Naive B cell (primary cell): ENCODE measurements at places on chromosomes 4 and X. TPM values are rescaled to one million over a fixed set of nuclear protein-coding genes. Genes with fewer than 3 reads are reported as not detected.

DCAF4L1 gene
- polyA plus RNA-seq: not detected

NCAPG gene
- 0.40 TPM for polyA plus RNA-seq

MMRN1 gene
- 3.0 TPM for polyA plus RNA-seq

CPZ gene
- polyA plus RNA-seq: not detected

HERC6 gene
- polyA plus RNA-seq: 10.0 TPM

SSX3 gene
- polyA plus RNA-seq: not detected

TIGD4 gene
- polyA plus RNA-seq: 0.09 TPM

SYN1 gene
- polyA plus RNA-seq: not detected

PHEX gene
- 0.16 TPM for polyA plus RNA-seq

SSX4B gene
- polyA plus RNA-seq: not detected

NAP1L5 gene
- polyA plus RNA-seq: 1.8 TPM

PPEF2 gene
- not detected for polyA plus RNA-seq

TFE3 gene
- 6.0 TPM for polyA plus RNA-seq

PLXNA3 gene
- 1.4 TPM for polyA plus RNA-seq

PPARGC1A gene
- not detected for polyA plus RNA-seq

GATA1 gene
- polyA plus RNA-seq: not detected

GABRG1 gene
- polyA plus RNA-seq: not detected

SMIM10 gene
- polyA plus RNA-seq: 1.5 TPM

EIF1AX gene
- polyA plus RNA-seq: 60.6 TPM

MAOB gene
- polyA plus RNA-seq: not detected

PCDH19 gene
- polyA plus RNA-seq: not detected

SERTM2 gene
- polyA plus RNA-seq: not detected

RAB41 gene
- not detected for polyA plus RNA-seq

SMR3A gene
- not detected for polyA plus RNA-seq

ASB5 gene
- polyA plus RNA-seq: not detected

PDE5A gene
- polyA plus RNA-seq: 0.46 TPM

CENPVL1 gene
- not detected for polyA plus RNA-seq

MAGEB10 gene
- polyA plus RNA-seq: not detected

SHROOM4 gene
- not detected for polyA plus RNA-seq

ATOH1 gene
- not detected for polyA plus RNA-seq

PDE6B gene
- polyA plus RNA-seq: 33.6 TPM

DIPK2B gene
- 0.26 TPM for polyA plus RNA-seq

CLIC2 gene
- not detected for polyA plus RNA-seq

ERCC6L gene
- polyA plus RNA-seq: 0.44 TPM

INPP4B gene
- not detected for polyA plus RNA-seq
